ENCODE measurements at places on chromosomes 5 and 9. TPM values are rescaled to one million over a fixed set of nuclear protein-coding genes. Genes with fewer than 3 reads are reported as not detected.
A peak's percentile ranks its signal among the peaks of the same experiment; 100 is the strongest.

DNA sequence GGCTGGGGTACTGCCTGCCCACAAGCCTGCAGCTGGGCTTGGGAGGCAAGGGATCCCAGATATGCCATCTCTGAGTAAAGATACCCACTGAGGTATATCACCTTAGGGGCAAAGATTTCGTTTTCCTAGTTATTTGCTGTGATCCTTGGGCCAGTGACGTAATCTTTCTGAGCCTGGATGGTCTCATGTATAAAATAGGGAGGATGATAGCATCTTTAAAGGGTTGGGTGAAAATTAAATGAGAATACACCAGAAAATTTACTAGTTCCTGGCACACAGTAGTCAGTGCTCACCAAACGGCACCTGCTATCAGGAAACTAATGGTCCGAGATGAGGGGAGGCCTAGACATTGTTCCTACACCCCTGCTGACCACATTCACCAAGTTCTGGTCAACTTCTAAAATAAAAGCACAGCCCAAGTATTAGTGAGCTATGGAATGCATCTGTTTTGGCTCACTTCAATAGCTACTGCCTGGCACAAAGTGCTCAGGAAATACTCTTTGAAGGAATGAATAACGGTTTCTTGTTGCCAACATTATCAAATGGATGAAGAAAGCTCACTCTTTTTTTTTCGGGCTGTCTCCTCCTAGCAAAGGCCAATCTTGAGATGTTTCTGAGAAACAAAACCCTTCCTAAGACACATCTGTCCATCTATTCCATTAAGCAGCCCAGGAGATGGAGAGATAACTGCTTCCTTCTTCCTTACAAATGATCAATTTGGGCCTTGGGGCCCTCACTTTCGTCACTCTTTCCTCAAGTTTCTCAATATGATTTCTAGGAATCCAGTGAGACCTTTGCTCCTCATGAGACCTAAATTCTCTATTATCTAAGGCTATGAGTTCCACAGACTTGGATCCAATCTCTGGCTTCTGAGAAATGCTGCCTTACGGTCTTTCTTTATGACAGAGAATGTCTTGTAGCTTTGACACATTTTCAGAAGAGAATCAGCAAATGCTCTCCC, 98.2 kb downstream of the DPYSL3 start:
- DNase-seq: no peak

DNA sequence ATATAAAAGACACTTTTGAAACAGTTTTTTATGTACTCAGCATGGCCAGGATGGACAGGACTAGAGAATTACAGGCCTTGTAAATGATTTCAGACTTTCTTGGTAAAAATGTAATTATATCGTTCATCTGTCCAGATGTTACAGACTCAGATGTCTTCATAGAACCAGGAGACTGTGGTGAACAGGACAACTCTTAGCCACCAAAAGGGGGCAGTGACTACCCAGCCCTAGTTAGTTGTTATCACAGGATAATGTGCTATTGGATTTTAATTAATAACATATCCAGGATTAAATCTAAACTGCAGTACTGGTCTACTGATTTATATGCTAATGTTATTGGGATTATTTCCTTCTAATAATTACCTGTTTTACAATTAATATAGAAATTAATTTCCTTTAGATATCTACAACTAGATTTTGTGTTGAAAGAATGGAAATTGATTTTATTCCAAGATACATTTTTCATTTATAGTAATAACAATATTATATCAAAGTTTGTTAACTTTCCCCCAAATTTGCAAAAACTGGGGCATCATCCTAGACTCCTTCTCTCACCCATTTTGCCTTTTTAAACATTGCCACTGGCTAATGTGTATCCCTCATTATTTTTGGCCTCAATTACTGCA, 99.4 kb downstream of the MTREX start:
- no peak for DNase-seq

DNA sequence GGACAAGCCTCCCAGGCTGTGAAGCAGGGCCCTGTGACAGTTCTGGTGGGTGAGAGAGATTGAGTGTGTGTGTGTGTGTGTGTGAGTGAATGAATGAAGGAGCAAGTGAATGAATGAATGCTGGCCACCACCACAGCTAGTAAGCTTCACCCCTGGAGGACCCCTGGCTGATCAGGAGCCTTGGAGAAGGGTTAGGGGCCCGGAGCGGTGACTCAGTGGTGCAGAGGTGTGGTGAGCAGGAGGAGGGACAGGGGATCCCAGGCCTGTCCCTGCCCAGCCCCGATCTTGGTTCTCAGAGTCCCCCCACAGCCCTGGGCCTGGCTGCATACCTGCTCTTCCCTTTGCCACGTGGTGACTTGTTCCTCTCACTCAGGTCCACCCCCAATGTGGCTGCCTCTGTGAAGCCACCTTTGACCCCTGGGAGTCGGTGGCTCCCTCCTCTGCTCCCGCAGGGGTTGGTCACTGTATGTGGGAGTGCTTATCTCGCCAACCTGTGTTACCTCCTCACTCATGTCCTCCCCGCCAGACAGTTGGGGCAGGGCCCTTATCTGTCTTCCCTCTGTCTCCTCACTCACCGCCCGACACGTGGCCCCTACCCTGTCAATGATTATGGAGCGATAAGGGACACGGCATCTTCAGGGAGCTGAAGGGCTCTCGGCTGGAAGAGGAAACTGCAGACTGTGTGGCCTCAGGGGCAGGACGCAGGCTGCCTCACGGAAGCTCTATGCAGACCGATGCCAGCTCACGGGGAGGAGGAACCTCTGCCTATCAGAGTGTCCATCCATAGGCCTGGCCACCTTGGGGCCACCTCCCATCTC, 99.9 kb upstream of the PITX1 start:
- no peak for DNase-seq

DNA sequence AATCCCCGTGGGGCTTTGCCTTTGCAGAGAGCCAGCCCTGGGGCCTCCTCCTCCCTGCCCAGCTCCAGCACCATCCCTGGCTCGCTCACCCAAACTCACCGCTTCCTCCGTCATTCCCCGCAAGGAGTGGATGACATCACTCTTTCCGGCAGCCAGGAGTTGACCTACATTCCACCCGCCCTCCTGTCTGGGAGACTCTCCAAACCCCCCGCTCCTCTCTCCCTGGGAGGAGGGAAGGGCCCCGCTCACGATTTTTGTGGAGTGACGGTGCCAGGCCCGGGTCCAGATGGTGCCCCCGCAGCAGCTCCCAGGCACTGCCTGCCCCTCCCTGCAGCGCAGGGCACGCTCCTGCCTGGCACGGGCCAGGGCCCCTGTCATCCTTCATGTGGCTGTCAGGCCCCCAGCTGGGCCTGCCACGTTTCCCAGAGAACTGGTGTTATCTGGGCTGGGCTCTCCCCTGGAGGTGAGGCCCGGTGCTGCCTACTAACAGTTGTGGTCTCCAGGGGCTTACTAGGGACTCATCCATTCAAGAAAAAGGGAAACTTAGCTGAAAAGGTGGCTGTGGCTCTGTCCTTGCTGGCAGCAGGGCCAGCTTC, 52.3 kb downstream of the NTNG2 start:
- DNase-seq: peak; percentile 10

DNA sequence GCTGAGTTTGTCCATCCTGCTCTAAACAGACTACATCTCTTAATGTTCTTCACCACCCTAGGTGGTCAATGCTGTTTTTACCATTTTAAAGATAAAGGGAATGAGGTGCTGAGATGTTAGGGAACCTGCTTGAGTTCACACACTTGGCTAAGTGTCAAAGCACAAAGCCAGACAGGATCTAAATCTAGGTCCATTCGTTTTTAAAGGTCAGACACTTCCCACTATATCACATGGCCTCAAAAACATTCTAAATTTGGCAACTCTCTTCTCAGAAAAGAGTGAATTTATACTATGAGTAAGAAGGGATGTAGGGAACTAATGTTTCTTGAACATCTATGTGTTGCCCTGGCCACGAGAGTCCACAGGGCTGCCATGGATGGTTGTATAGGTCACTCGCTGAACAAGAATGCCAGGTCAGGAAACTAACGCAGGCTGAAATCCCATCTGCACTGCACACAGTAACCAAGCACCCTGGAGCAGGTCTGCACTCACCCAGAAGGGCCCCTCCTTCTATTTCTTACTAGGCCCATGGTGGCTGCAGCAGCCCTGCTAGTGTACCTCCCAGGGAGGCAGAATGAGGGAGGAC, 213.0 kb downstream of the SPOCK1 start:
- DNase-seq: no peak

DNA sequence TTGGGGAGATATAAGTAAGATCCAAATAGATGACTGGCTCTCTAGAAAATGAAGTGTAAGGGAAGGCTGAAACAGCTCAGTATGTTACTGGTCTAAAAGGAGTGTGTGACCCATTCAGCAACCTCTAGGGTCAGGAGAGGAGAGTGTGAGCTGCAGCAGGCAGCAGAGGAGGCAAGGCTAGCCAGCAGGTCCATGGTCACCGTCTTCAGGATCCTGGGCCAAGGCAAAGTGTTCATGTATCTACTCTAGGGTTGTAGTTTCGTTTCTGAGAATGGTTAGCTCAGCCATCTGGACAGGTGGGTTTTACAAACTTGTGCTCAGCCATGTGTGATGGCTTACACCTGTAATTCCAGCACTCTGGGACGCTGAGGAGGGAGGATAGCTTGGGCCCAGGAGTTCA, 13.7 kb downstream of the MYO10 start:
- DNase-seq: no peak

The PCDHA8 gene
- not detected for total RNA-seq

DNA sequence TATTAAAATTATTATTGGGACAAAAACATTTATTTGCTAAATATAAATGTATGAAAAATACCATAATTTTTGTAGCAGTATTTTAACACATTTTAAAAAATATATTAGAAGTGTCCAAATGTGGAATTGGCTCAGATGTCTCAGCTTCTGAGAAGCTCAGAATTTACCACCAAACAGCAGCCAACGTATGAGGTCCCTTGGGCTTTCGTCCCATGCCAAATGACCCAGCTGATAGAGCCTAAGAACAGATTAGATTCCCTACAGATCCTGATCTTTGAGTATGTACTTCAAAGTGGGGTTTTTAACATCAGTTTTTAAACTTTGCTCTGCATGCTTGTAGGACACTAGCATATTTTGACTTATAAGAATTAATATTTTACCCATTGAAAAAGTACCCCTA, 77.3 kb upstream of the RPS23 start:
- DNase-seq: no peak

DNA sequence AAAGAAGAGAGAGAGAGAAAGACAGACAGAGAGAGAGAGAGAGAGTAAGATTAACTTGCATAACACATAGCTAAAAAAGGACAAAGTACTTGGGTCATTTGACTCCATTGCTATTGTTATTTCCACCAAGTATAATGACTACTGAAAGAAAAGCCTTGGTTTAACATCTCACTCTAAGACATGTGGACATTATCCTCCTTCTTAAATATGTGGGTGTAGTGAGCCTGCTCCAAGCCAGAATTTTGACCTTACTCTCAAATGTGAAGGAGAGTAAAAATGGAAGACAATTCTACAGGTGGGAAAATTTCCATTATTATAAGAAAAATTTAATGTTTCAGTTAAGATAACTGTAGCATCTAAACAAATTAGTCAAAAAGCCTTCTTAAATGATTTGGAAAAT, 8.5 kb upstream of the MARCOL start:
- no peak for DNase-seq

The LHX3 gene
- not detected for total RNA-seq

- DNase-seq: no peak
Observed at GRCh38 chr5:154937186-154937717, 759 bp downstream of the GEMIN5 start.

GRCh38 chr5:127549551-127549950, 32.1 kb downstream of the PRRC1 start:
- DNase-seq: no peak

The RANBP3L gene
- not detected for total RNA-seq
